ENCODE measurements at places on chromosomes 3 and 15.

- DNase-seq = no peak
These were observed 613.4 kb downstream of the ZPLD1 start for GRCh38 chr3:103048068-103048722.

- DNase-seq = no peak
These were observed 29.0 kb downstream of the MAP6D1 start for GRCh38 chr3:183796372-183796771.

DNA sequence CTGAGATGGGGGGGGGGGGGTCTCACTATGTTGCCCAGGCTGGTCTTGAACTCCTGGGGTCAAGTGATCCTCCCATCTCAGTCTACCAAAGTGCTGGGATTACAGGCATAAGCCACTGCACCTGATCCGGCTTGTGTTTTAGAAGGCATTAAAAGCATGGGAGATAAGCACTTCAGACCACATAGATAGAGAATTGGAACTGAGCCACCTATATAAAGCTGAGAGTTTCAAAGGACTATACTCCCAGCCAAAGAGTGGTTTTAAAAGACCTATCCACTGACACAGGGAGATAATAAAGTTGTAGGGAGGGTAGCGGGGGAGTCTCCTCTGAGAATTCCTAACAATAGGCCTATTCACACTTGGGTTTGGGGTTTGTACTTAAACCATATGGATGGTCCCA, 34.8 kb downstream of the DENND4A start:
- no peak for DNase-seq

DNA sequence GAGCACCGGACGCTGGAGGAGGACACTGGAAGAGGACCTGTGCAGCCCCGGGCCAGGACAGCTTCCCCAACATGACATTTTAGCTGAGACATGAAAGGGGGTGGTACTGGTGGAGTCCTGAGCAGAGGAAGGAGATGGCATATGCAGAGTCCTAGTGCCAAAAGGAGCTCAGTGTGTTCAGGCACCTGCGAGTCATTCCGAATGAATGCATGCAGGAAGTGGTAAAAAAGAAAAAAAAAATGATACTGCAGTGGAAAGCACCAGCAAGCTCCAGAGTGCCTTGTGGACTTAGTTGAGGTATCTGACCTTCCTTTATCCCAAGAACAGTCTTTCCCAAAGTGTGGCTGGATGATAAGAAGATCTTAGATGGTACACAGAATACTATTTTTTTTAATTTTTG, 6.6 kb upstream of the ZNF148 start:
- DNase-seq = no peak

- no peak for DNase-seq
These were observed 115.5 kb downstream of the NFKBIZ start for GRCh38 chr3:101964861-101965260.

- peak; percentile 21 for DNase-seq
These were observed 35.5 kb downstream of the USF3 start for GRCh38 chr3:113660896-113661295.

DNA sequence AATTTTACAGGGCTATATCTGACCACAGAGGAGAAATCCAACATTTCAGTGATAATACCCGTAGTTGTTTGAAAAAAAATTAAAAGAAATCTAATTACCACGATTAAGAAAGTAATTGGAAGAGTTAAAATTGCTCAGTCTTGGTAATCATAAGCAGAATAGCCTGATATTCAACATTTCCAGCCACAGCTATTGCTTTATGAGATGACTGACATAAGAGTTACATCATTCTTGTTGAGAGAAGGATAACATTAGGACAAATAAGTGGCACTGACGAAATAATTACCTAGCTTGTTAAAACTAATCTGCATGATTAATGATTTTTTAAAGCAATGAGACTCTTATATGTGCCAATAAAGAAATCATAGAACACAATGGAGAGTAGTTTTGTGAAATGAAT, 825.0 kb upstream of the GBE1 start:
- DNase-seq = no peak

GRCh38 chr15:56272454-56272853, 28.8 kb upstream of the RFX7 start:
- DNase-seq = no peak

DNA sequence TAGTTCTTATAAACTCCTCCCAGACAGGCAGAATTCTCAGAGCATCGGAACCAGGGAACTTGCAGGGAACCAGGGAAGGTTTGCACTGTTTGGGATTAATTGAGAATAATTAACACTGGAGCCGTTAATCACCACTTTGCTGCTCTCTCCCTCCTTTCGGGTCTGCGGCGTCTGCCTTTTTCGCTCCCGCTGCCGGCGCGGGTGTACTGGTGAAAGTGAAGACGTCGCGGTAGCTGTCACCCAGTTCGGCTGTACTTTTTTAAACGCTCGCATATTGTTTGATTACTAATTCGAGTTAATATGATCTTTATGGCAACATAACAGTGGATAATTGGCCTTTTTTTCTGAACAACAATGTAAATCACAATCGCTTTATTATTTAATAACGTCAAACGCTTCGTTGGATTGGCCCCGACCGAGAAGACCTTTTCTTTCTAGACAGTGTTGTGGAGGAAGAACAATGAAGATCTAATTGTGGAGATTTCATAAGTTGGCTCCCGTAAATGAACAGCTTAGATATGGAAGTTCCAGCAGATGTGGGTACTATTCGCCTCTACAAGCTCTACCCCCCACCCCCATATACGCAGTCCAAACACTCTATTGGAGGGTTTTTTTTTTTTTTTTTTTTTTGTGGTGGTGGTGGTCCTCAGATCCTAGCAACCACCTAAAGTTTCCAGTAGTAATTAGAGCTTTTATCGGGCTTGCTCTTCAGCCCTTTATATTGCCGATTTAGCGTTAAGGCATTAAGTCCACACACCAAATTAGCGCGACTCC, 12.7 kb downstream of the SOX2 start:
- no peak for DNase-seq

GRCh38 chr3:31268868-31269267, 263.9 kb upstream of the STT3B start:
- DNase-seq = peak; percentile 18

GRCh38 chr3:195929452-195929851, 21.1 kb upstream of the TNK2 start:
- DNase-seq = no peak

DNA sequence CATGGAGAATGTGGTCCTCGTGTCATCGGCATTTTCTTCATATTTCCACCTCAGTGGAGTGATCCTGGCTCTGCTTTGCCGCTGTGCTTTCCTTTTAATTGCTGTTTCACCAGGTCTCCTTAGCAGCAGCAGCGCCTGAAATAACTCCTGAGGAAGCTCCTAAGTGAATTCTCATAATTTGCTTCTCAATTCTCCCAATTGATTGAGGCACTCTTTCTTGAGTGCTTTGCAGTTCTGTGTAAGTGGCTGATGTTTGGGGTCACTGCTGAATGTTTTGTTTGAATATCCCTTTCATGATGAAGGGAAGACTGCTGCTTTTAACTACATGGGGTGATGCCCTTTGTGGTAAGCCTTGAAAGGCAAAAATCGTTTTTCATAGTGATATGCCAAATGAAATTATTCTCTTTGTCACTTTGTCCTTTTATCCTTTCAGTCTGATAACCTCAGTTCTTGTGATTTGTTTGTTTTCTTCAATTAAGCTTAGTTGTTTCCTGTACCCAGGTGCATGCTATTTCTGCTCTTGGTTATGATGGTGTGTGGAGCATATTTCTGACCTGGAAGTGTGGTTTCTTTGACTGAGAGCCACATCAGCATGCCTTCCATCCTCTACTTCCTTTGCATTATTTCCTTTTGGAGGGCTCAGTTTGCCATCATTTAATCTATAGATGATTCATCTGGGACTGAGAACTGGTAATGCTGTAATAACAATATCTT, 36.7 kb downstream of the HMG20A start:
- peak; percentile 5 for DNase-seq

- no peak for DNase-seq
These were observed 1002.8 kb upstream of the NR2F2 start for GRCh38 chr15:95327661-95328060.

DNA sequence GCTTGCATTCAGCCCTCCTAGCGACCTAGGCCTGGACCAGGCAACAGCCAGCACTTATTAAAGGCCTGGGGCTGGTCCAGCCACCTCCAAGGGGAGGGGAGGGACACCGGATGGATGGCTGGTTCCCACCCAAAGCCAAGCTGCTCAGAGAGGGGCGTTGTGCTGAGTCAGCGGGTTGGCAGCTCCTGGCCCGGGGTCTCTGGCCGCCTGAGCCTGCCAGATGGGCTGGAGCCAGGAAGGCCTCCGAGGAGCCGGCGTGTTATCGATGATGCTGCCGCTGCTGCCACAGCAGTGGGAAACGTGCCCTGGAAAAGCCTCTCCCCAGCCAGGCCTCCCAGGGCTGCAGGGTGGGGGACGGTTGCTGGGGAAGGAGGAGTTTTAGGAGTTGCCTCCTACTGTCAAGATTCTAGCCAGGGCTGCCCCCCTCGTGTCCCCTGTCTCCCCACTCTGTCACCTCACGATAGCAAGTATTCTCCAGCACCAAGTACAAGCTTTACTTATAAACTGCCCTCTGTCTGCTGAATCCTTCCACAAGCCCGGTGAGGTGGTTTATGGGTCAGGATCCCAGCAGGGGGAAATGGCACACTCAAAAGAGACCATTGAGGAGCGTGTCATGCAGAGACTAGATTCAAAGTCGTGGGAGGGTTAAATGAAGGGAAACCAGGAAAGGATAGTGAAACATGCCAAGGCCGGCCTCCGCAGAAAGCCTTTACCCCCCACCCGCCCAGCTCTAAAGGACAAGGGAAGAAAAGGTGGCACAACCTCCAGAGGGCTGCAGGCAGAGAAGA, 43.2 kb upstream of the TSEN2 start:
- DNase-seq = no peak

DNA sequence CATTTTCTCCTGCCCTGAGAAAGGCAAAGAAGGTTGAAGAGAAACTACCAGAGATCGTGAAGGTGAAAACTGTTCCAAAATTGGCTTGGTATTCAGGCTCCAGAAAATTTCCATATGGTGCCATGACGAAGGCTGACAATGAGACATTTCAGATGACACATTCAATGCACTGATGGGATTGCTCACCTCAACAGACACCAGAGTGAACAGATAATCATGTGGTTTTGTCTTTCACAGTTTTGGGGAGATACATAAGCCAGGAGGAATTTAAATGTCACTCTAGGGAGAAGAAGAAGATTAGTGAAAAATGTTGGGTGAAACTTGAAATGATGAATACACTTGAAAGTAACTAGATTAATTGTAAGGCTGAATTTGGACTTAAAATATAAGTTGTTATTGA, 339.7 kb upstream of the EPHA3 start:
- DNase-seq = no peak

GRCh38 chr3:170414202-170414663, 4.4 kb upstream of the CLDN11 start:
- DNase-seq = peak; percentile 25

DNA sequence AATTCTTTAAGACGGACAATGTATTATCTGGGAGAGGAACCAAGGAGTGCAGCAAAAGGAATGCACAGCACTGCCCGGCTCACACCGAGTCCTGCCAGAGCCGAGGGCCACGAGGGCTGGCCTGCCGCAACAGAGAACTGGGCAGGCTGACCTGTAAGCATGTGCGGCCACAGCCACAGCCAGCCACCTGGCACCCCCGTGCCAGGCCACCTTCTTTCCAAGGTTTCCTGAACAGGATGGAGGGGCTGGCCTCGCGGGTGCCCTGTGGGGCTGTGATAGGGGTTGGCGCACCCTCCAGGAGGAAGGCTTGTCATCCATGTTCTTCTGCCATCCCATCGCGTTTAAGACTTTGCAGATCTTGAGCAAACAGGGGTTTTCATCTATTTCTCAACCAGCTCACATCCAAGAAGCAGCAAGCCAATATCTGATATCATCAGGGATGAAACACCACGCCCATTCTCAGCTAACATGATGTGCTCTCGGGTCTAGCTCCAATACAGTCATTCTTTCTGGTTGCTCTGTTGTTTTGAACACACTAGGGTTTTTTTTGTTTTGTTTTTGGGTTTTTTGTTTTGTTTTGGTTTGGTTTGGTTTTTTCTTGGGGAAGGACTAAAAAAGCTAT, 10.2 kb downstream of the CA12 start:
- DNase-seq = no peak

DNA sequence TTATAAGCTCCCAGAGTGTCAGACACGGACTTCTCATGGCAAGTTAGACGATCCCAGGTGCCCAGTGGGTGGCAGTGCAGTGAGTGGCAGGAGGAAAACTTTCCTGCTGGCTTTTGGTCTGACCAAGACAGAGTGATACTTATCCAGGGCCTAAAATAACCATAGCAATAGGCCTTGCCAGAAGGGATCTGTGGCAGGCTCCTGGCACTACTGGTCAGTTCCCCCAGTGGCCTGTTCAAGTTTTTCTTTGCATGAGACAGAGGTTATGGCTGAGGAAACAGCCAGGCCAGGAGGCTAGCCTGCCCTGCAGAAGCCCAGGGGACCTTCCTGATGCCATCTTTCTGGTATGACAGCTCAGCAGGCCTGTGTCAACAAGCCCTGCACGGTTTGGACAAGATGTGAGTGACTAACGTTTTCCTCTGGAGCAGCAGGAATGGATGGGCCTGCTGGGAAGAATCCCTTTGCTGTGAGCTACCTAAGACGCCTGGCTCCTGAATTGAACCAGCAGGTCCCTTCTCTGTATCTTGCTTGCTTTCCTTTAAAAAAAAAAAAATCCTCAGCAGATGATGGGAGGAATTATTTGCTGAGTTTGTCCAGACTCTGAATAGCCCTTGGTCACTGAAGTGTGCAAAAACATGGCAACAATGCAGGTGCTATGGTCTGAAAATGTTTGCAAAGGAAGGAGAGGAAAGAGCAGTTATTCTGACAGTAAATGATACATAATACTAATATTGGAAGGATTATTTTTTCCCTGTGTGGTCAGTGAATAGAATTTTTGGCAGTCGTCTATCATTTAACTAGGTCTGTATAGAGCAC, 18.0 kb downstream of the SCG5 start:
- DNase-seq = no peak

- DNase-seq = no peak
These were observed 7.1 kb upstream of the RPL29 start for GRCh38 chr3:52002748-52003147.

GRCh38 chr3:134232151-134232550, 18.5 kb downstream of the RYK start:
- no peak for DNase-seq

DNA sequence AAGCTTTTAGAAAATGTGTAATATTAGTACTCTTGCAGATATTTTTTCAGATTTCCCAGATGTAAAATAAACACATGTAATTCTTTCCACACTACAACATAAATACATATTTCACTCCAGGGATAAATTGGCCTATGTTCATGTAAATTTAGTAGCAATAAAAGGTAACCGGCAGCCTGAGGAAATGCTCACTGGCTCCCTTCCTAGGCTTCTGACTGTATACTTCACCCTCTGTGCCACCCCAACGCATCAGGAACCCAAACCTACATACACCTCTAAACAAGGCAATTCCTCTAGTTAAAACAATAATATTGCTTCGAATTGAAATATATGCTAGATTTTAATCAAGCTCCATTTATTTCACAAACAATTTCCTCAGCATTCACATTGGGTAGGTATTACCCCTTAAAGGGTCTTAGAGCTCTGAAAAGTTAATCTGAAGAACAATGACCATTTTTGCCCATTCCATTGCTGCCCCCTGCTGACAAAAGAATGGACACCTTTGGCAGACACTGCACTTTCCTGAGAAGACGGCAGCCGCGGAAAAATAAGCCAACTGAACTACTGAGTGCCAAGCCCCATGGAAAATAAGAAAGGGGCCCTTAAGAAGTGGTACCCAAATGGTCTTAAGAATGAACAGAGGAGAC, 212.5 kb downstream of the OSBPL10 start:
- DNase-seq = peak; percentile 56

- no peak for DNase-seq
These were observed 394.2 kb upstream of the CBLB start for GRCh38 chr3:106263011-106263410.

- DNase-seq = no peak
These were observed 128.9 kb downstream of the RTP4 start for GRCh38 chr3:187497052-187497451.

- DNase-seq = no peak
These were observed 103.6 kb upstream of the DPH6 start for GRCh38 chr15:35649575-35649974.

Data from CD4-positive, alpha-beta T cell treated with Interleukin-4 for 1 hour (primary cell).